ENCODE measurements at places on chromosomes 3 and 15.

DNA sequence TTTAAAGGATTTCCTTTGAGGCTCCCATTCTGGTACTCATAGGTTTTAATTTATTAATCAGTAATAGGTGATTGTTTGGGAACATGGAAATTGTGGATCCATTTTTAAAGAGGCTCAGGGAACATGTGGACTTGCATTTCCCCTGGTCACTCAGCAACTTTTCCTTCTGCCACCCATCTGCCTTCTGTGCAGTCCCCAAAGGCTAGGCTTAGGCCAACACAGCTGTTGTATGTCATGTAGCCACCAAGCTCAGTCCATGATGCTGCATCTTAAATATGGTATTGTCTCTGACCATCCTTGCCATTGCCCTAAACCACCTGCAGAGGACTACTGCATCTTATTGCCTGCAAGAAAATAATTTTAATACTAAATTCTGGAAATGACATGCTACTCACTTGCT is 416.7 kb upstream of the SEMA6D start:
- DNase-seq = no peak

DNA sequence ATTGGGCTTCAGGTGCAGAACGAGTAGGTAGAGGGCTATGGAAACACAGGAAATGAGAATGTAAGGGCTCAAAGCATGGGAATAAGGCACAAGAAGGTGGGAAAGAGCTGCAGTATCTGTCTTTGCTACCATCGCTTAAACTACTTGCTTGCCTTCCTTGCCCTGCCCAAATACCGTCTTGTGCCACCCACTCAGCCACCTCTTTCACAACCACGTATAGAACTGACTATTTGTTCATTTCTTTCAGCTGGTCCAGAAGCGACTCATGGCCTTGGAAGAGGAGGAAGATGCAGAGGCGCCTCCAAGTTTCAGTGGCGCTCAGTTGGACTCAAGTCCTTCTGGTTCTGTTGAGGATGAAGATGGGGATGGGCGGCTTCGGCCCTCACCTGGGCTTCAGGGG is 11.8 kb downstream of the LPCAT4 start:
- no peak for DNase-seq

DNA sequence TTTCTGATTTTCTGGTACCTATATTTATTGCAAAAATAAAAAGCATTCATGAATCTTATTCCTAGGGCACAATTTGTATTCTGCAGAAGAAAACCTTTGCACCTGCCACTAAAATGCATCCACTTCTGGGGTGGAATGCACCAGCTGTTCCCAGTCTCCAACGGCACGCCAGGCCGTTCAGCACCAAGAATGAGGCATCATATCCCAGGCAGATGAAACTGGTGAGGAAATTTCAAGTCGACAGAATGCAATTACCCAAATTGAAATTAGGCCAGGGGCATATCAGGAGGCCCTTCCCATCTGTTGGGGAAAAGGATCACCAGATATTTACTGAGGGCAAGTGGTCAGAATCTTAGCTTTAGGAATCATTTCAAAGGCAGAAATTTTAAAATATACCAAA is 13.6 kb upstream of the RBMS3 start:
- DNase-seq = no peak

DNA sequence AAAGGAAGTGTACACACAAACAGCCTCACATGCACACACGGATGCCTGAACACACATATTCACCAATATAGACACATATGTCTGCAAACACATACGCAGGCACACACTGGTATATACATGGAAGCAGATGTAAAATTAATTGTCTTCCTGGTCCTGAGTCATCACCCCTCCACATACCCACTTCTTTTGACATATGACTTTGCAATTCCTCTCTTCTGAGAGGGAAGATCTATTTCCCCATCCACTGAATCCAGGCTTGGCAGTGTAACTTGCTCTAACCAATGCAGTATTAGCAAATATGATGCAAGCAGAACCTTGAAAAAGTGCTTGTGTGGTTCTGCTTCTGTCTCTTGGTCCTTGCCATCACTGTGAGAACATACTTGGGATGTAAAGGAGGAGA is 76.8 kb upstream of the HRH1 start:
- DNase-seq = no peak
